ENCODE measurements at places on chromosomes 5 and 9. TPM values are rescaled to one million over a fixed set of nuclear protein-coding genes. Genes with fewer than 3 reads are reported as not detected.

TPPP gene
- total RNA-seq, result 16.2 TPM

OBP2B gene
- total RNA-seq, result not detected

IFNA21 gene
- total RNA-seq, result not detected

REEP2 gene
- 71.0 TPM for total RNA-seq

EQTN gene
- total RNA-seq, result 1.6 TPM

CDH6 gene
- total RNA-seq, result 21.5 TPM

BRD3OS gene
- total RNA-seq, result 28.4 TPM

PCDHGC5 gene
- 6.2 TPM for total RNA-seq

TXN gene
- 98.9 TPM for total RNA-seq

OTULIN gene
- total RNA-seq, result 12.8 TPM

RNF180 gene
- 102 TPM for total RNA-seq

PCDHAC1 gene
- total RNA-seq, result 74.1 TPM

AGXT2 gene
- not detected for total RNA-seq

ADAMTS13 gene
- 2.2 TPM for total RNA-seq

ADGRD2 gene
- total RNA-seq, result not detected

PCDHB13 gene
- total RNA-seq, result 9.2 TPM

SERF1A gene
- total RNA-seq, result 20.1 TPM

KLF9 gene
- 16.8 TPM for total RNA-seq

NIPAL4 gene
- total RNA-seq, result not detected

PCDHGC4 gene
- total RNA-seq, result 91.2 TPM
